ENCODE measurements at places on chromosomes 4 and X.

- DNase-seq, result no peak
These were observed 53.9 kb downstream of the FGFBP1 start for GRCh38 chr4:15884666-15885065.

- DNase-seq, result no peak
These were observed 41.6 kb downstream of the AFM start for GRCh38 chr4:73523126-73523525.

GRCh38 chr4:17618926-17619325 is 4.5 kb downstream of the MED28 start:
- DNase-seq, result no peak

DNA sequence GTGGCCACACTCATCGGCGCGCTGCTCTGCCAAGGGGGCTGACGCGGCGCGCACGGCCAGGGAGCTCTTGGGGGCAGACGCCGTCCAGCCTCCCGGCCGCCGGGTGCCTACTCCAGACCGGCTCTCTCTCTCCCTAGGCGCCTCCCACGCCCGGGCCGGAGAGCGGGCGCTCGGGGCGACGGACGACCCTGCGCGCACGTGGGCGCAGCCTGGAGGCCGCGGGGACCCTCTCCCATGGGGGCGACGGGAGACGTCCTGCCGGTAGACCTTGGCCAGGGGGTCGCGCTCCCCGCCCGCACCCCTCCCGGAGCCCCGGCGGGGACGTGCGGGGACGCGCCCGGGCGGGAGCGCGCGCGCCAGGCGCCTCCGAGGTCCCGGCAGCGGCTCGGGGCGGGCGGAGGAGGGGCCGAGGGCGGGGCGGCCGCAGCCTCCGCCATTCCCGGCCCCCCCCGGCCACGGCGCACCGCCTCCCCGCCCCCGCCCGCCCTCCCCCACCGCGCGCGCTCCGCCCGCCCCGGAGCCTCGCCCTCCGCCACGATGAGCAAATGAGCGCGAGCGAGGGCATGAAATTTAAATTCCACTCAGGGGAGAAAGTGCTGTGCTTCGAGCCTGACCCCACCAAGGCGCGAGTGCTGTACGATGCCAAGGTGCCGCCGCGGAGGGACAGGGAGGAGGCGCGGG is at the start of gene MSL3:
TSS of gene MSL3 (plus strand) at position 519 of the 681 bp plus-strand sequence. CDS start at position 546, 27 bp downstream.
- peak; percentile 55 for DNase-seq

GRCh38 chr4:153945704-153946103 is 156.8 kb upstream of the SFRP2 start:
- DNase-seq, result no peak

GRCh38 chrX:40154250-40154852 is 56.6 kb upstream of the BCOR start:
- DNase-seq, result no peak

DNA sequence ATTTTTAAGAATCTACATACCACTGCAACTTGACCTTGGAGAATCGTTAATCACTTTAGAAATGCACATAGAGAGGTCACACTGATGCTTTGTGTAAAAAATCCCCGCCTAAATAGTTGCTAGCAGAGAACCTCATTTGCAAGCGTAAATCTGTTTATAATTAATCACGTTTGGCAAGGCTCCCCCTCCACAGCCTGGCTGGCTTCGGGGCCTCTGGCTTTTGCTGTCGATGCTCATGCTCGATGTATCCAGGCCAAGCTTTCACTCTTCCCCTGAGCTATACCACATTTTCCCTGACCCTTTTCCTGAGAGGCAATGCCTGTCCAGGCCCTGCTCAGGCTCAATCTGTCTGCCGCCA is 23.4 kb downstream of the CYTL1 start:
- DNase-seq, result no peak

- DNase-seq, result peak; percentile 46
These were observed 763 bp downstream of the PYURF start for GRCh38 chr4:88522702-88523324.

- DNase-seq, result no peak
These were observed 8.7 kb downstream of the EGF start for GRCh38 chr4:109921384-109921808.

- no peak for DNase-seq
These were observed 60.1 kb downstream of the SH3RF1 start for GRCh38 chr4:169210504-169211118.

GRCh38 chr4:183789657-183790056 is 115.5 kb upstream of the STOX2 start:
- no peak for DNase-seq

DNA sequence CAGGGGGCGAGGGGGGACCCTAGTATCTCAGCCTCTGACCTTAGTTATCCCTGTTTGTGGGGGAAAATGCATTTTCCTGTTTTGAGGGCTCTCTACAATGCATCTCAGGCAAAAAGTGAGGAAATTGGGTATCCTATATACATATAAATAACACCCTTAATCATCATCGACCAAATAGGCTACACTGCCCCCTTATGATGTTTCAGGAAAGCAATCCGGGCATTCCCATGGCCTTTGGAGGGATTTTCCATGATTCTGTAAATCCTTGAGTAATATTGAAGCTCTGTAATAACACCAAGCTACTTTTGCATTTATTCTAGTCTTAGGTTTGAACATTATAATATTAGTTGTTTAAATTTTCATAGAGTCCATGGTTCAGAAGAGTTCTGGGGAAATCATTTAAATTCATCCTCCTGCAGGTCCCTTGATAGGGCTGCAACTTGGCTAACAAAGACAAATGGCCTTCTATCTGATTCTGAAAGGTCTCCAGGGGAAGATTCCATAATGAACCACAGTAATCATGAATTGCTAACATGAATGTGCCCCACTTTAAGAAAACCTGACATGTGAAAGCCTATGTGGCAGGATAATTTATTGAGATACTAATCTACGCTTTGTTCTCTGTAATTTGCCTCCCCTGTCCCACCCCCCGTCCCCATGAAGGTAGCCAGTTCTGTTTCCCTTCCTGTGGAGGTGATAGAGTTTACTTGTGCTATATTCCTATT is 91.5 kb upstream of the SCOC start:
- no peak for DNase-seq

DNA sequence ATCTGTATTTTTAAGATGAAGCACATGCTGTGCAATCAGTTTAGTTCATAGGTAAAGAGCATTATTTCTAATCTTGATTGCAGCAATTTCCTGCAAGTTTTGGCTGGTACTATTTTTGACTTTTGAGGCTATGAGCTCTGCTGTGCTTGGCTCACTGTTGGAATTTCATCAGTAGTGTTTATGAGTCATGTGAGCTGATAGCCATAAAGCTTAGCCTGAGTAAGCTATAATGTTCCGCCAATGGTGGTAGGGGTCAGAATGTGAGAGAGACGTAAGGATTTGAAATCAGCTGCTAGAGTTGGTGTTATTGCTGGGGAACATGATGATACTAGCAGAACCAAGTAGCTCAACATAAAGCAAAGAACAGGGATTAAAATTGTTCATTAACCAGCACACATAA is 590.9 kb upstream of the GNPDA2 start:
- DNase-seq, result no peak

- no peak for DNase-seq
These were observed 645.0 kb upstream of the ATOH1 start for GRCh38 chr4:93183576-93183975.

- no peak for DNase-seq
These were observed 221.7 kb upstream of the DIPK2B start for GRCh38 chrX:45422216-45422925.

DNA sequence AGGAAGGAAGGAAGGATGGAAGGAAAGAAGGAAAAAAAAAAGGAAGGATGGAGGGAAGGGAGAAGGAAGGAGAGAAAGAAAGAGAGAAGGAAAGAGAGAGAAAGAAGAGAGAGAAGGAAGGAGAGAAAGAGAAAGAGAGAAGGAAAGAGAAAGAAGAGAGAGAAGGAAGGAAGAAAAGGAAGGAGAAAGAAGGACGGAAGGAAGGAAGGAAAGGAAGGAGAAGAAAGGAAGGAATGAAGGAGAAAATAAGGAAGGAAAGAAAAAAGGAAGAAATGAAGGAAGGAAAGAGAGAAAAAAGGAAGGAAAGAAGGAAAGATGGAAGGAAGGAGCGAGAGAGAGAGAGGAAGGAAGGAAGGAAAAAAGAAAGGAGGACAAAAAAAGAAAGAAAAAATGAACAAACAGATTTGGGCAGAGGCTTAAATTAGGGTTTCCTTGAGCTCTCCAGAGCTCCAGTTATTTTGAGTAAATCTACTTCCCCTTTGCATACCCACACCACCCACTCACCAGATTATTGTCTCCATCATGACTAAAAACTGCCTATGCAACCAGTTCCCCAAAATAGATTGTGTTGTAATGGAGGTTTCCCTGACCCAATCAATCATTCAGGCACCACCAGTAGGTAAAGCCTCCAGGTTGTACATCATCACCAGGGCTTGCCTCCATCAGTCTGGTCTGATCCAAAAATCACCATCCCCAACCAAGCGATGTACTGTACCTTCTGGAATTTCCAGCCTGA is 1722.9 kb upstream of the PCDH10 start:
- DNase-seq, result no peak

DNA sequence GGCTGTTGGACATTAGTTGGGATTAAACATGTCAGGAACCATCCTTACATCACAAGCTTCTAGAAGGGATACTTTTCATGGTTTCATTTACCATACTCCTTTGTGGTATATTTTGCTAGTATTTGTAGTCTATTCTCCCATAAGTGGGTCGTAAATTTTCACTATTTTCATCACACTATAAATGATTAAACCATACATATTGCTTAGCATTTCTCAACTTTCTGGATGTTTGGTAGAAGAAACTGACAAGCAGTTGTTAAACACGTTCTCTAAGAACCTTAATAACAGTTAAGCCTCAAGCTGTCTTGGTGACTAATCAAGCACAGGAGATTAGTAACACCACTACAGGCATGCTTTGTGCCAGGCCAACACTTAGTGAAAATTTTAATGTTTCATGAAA is 375.5 kb downstream of the NAF1 start:
- no peak for DNase-seq

DNA sequence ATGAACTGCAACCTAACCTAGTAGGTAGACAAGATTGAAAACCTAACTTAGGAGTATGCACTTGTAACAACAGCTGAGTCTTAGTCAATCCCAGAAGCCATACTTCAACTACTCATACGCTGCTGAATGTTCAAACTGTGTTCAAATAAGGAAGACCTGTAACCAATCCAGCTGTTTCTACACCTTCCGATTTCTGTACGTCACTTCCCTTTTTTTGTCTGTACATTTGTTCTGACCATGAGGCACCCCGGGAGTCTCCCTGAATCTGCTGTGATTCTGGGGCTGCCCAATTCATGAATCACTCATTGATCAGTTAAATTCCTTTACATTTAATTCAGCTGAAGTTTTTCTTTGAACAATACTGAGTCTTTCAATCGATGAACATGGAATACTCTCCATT is 89.5 kb downstream of the BMP3 start:
- no peak for DNase-seq

DNA sequence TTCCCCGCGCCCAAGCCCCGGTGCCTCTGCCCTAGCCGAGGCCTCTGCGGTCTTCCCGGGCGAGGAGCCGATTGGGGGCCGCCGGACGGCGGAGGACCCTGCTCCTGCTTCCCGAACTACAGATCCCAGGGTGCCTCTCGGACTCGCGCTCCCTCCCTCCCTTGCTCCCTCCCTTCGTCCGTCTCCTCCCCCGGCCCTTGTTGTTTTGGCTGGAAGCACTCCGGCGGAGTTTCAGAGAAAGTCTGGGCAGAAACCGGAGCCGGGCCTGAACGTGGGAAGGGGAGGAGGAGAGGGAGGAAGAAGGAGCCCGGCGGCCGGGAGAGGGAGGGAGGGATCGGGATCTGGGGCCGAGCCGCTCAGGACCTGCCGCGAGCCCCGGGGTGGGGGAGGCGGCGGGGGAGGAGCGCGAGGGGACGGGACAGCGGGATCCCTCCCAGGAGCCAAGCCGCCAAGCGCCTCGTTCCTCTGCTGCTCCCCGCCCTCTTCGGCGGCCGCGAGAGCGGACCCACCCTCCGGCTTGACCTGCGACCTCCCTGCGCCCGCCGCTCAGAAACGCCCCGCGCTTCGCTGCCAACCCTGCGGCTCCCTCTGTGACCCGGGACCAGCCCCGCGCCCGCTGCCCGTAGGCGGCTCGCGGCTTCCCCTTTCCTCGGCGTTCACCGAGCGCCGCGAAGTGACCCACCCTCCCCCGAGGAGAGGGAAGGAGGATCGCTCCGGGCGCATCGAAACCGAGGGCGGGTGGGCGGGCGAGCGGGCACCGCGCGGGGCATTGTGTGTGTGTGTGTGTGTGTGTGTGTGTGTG is 496 bp upstream of the GAB1 start:
- DNase-seq, result peak; percentile 51

DNA sequence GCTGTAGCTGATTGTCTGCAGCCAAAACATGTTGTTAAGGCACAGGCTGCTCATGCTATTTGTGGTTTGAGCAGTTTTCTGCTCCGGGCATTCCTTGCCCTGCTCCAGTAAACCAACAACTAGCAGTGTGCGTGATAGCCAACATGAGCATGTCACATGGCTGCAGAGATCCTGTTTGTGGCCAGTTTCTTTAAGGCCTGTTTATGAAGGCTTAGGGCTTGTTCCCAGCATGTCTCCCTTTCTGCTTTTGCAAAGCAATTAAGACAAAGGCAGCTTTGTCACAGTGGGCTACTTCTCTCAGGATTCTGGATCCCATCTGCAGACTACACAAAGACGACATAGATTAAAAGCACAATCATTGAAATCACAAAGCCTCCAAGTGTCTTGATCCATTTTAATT is 160.5 kb downstream of the ZNF518B start:
- no peak for DNase-seq

DNA sequence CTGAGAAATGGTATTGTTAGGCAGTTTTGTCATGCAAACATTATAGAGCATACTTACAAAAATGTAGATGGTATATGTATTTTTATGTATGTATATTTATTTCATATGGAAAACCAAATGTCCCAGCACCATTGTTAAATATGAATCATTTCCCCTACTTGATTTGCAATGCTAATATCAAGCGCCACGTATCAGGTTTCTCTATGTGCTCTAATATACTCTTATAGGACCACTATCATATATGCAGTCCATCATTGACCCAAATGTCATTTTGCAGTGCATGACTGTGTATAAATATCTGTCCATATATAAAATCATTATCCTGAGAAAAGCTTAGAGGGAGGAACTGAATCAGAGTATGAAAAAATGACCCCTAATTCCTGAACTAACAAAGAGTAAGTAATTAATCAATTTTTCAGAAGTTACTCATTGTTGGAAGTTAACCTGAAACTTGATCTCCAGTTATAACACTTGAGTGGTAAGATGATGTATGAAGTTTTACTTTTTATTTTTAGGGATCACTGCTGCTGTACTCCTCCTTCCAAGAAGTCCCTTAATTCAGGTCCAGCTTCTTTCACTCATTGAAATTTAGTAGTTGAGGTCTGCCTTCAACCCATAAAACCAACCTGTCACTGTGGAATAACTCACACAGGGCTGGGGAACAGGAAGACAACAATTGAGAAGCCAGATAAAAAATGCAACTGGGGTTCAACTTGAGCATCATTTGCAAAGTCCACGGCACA is 134.8 kb upstream of the LDB2 start:
- DNase-seq, result no peak

DNA sequence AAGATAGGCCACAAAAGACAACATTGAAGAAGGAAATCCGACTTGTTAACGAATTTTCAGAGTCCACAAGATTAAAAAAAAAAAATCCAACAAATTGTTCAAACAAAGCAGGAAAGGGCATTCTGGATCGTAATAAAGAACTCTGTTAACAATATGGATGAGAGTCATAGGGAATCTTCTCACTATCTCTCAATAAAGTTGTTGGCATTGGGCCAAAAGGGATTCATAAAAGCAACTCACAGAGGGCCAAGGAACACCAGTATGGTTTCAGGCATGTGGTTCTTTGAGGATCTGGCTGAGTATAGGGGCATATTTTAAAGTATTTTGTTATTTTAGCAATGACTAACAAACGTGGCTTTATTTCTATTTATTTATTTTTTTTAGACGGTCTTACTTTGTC is 49.5 kb downstream of the SHISA3 start:
- no peak for DNase-seq

GRCh38 chr4:133152330-133152821 is 3.3 kb downstream of the PCDH10 start:
- no peak for DNase-seq

All from activated T-cell treated with anti-CD3 and anti-CD28 coated beads, Interleukin-2, amount 50 U/mL, for 72 hours (primary cell).